ENCODE measurements at places on chromosomes 5 and 9. TPM values are rescaled to one million over a fixed set of nuclear protein-coding genes. Genes with fewer than 3 reads are reported as not detected.
A peak's percentile ranks its signal among the peaks of the same experiment; 100 is the strongest.

Gene KIF27
- 11.1 TPM for total RNA-seq

Gene GCNT4
- 1.5 TPM for total RNA-seq

GRCh38 chr9:114409103-114409780, 21.5 kb upstream of the AKNA start:
- no peak for DNase-seq
- H3K27me3 ChIP-seq, result no peaks in the 10 kb centered on the region
- no peak overlapping the region for H3K4me3 ChIP-seq
- H3K27ac ChIP-seq, result no peak overlapping the region
- no peaks in the 10 kb centered on the region for H3K4me1 ChIP-seq

- H3K36me3 ChIP-seq, result no peaks in the 10 kb centered on the region
- H3K4me1 ChIP-seq, result no peaks in the 10 kb centered on the region
- H3K27ac ChIP-seq, result peak overlapping the region; percentile 86
Measured at GRCh38 chr9:111897601-111898137, 1.1 kb downstream of the UGCG start.

GRCh38 chr9:84832453-84832852, 162.9 kb downstream of the NTRK2 start:
- no peak overlapping the region for H3K27ac ChIP-seq
- H3K27me3 ChIP-seq, result no peaks in the 10 kb centered on the region
- no peak overlapping the region for H3K4me3 ChIP-seq
- DNase-seq, result no peak
- H3K36me3 ChIP-seq, result no peaks in the 10 kb centered on the region
- H3K4me1 ChIP-seq, result no peaks in the 10 kb centered on the region

DNA sequence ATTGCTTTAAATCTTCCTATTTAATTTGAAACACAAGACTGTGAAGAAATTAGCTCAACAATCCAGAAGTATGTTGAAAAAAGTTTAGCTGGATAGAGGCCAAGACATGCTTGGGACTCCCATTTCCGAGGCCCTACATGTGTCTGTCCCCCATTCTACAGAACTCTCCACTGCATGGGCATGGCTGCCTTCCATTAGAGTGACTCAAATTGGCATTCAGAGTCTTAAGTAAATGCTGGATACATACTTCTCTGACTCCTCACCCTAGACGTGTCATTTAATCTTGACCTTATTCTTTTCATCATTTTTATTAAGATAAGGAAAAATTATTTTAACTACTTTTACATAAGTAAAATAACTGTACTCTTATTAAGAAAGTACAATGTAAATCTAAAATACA, 530.4 kb upstream of the CDH9 start:
- no peaks in the 10 kb centered on the region for H3K36me3 ChIP-seq
- DNase-seq, result no peak
- no peaks in the 10 kb centered on the region for H3K27me3 ChIP-seq
- H3K27ac ChIP-seq, result no peak overlapping the region
- H3K4me3 ChIP-seq, result no peak overlapping the region

DNA sequence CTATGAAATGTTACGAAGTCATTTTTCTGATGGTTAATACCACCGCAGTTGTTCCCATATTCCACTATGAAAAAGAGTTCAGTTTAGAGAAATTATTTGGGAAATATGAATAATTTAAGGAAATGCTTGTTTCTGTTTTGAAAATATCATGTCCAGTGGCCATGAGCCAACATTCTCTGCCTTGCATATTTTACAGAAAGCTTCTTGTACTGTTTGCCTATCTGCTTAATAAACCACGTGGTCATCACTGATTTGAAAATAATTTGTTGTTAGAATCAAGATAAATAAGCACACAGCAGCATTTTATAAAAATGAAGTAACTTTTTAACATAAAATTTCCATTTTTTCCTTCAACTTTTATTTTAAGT, 381.5 kb upstream of the CDH18 start:
- H3K4me1 ChIP-seq, result no peaks in the 10 kb centered on the region
- no peak overlapping the region for H3K27ac ChIP-seq
- H3K36me3 ChIP-seq, result no peaks in the 10 kb centered on the region
- no peaks in the 10 kb centered on the region for H3K27me3 ChIP-seq
- no peak overlapping the region for H3K4me3 ChIP-seq
- DNase-seq, result no peak

- H3K4me1 ChIP-seq, result peaks cover 11% of the 10 kb centered on the region
- peaks cover 11% of the 10 kb centered on the region for H3K36me3 ChIP-seq
- H3K27me3 ChIP-seq, result no peaks in the 10 kb centered on the region
- no peak overlapping the region for H3K27ac ChIP-seq
- no peak overlapping the region for H3K4me3 ChIP-seq
- DNase-seq, result no peak
Measured at GRCh38 chr5:177595026-177595585, 3.1 kb downstream of the TMED9 start.

GRCh38 chr5:169549453-169550100, 34.0 kb upstream of the SPDL1 start:
- H3K4me3 ChIP-seq, result no peak overlapping the region
- no peaks in the 10 kb centered on the region for H3K4me1 ChIP-seq
- no peak for DNase-seq
- H3K27ac ChIP-seq, result no peak overlapping the region
- no peaks in the 10 kb centered on the region for H3K36me3 ChIP-seq
- no peaks in the 10 kb centered on the region for H3K27me3 ChIP-seq

DNA sequence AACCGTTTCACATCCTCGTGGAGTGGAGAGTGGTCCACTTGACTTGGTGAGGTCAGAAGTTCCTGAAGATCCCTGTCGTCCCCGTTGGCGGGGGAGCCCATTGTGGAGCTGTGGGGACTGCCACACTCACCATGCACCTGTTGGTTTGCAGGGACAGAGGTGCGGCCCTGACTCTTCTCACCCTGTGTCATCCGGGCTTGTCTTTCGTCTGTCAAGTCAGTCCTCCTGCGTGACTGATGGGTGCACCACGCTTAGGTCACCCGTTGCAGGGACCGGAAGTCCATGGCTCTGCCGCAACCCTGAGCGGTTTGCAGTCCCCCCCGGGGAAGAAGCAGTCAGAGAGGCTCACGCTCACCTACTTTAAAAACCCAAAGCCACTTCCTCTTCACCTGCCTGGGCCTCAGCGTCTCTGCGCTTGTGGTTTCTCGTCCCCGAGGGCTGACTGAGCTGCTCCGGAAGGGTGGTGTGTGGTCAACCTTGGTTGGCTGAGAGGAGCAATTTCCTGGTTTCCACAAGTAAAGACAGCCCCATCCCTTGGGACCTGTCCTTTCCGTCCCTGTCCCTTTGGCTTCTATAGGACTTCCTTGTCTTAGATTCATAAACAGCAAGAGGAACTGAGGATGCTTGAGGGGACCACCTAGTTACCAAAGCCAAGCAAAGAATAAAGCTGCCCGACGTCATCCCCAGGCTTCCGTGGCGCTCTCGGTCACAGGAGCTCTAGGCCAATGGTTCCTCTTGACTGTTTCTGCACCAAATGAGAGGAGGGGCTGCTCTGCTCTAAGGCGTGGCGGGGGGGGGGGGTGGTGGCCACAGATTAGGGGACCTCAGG, 53.2 kb downstream of the USP20 start:
- no peak for DNase-seq
- no peaks in the 10 kb centered on the region for H3K36me3 ChIP-seq
- H3K27ac ChIP-seq, result no peak overlapping the region
- no peak overlapping the region for H3K4me3 ChIP-seq
- no peaks in the 10 kb centered on the region for H3K27me3 ChIP-seq

DNA sequence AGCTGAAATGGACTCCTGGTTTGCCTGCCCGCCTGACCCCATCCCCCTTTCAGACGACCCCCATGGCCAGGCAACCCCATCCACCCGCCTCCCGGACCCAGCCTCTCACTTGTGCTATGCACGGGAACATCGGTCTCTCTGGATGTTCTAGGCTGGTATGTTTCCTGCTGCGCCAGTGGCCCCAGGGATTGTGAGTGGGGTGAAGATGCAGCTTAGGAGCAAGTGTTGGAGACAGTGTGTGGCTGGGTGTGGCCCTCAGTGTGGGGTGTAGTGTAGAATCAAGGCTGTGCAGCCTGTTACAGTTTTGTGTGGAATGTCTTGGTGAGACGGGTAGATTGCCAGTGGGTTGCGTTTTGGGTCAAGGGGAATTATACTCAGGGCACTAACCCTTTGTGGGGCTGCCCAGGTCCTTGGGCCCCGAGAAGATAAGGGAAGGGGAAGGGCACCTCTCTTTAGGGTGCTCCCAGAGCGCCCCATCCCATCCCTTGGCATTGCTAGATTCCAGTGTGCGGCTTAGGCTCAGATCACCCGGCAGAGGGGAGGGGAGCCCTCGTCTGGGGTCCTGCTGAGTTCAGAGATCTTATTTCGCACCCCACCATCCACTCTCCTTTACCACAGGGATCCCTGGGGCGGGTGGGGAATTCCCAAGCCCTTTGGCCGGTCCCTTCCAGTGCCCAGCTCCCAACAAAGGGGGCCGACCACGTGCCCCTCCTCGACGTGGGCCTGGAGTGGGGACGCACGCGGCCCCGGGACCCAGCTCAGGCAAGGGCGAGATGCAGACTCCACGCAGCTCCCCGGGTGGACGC, 4.6 kb downstream of the IER5L start:
- H3K27ac ChIP-seq, result peak overlapping the region; percentile 97
- H3K36me3 ChIP-seq, result no peaks in the 10 kb centered on the region
- peak overlapping the region; percentile 88 for H3K4me3 ChIP-seq

Measured in tibial nerve (tissue), 4 donors.